Activated CD8-positive, alpha-beta T cell treated with anti-CD3 and anti-CD28 coated beads, Interleukin-2, amount 10 ng/mL, durations not matched to agents 7 days and 5 days (primary cell): ENCODE measurements at places on chromosomes 5 and 9. TPM values are rescaled to one million over a fixed set of nuclear protein-coding genes. Genes with fewer than 3 reads are reported as not detected.

- no peaks in the 10 kb centered on the region for H3K36me3 ChIP-seq
- H3K4me3 ChIP-seq, result no peak overlapping the region
- no peak for DNase-seq
- H3K27me3 ChIP-seq, result no peaks in the 10 kb centered on the region
Measured at GRCh38 chr9:81264516-81264915, 424.8 kb downstream of the TLE1 start.

DNA sequence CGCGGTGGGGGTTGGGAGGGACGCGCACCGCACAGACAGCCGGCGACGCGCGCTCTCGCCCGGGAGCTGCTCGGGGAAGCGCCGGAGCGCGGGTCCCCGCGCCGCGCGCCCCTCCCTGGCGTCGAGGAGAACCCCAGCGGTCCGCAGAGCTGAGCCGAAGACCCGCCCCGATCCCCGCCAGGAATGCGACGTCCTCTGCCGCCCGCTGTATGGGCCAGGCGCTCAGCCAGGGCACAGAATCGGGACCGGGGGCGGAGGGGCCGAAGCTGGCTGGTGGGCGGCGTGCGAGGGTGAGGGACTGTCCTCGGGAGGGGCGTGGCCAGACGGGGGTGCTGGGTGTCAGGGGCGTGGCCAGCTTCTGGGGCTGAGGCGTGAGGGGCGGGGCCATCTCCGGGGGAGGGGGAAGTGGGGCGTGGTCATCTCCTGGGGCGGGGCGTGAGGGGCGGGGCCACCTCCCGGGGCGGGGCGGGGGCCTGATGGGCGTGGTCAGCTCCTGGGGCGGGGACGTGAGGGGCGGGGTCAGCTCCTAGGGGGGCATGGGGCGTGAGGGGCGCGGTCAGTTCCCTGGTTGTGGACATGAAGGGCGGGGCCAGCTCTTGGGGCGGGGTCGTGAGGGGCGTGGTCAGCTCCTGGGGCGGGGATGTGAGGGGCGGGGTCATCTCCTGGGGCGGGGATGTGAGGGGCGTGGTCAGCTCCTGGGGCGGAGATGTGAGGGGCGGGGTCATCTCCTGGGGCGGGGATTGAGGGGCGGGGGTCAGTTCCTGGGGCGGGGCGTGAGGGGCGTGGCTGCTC, 965 bp downstream of the PTGDS start:
- no peak overlapping the region for H3K4me3 ChIP-seq
- peaks cover 25% of the 10 kb centered on the region for H3K4me1 ChIP-seq
- no peaks in the 10 kb centered on the region for H3K36me3 ChIP-seq

DNA sequence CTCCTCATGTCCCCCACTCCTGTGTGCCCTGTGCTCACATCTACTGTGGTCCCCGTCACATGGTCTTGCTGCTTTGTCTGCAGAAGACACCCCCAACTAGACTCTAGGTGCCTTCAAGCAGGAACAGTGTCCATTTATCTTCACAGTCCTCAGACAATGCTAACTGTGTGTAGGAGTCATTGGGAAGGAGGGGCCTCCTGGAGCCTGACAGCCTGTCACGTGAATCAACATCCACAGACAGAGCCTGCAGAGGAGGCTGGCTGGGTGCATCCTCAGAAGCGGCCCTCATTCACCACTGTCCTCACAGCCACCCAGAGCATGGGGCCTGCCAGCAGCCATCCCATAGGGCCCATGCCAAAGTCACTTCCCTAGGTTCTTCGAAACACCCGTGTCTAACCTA, 98.7 kb downstream of the MED10 start:
- H3K27ac ChIP-seq, result no peak overlapping the region
- H3K36me3 ChIP-seq, result no peaks in the 10 kb centered on the region
- peaks cover 7% of the 10 kb centered on the region for H3K27me3 ChIP-seq
- DNase-seq, result no peak
- H3K4me1 ChIP-seq, result no peaks in the 10 kb centered on the region

GRCh38 chr5:35651002-35651756, 33.5 kb downstream of the SPEF2 start:
- H3K36me3 ChIP-seq, result peaks cover 3% of the 10 kb centered on the region
- no peak overlapping the region for H3K27ac ChIP-seq
- peak; percentile 76 for DNase-seq

GRCh38 chr9:95953986-95954385, 78.5 kb downstream of the ERCC6L2 start:
- peaks cover 62% of the 10 kb centered on the region for H3K36me3 ChIP-seq
- peaks cover 10% of the 10 kb centered on the region for H3K4me1 ChIP-seq
- H3K4me3 ChIP-seq, result no peak overlapping the region
- H3K27ac ChIP-seq, result no peak overlapping the region

DNA sequence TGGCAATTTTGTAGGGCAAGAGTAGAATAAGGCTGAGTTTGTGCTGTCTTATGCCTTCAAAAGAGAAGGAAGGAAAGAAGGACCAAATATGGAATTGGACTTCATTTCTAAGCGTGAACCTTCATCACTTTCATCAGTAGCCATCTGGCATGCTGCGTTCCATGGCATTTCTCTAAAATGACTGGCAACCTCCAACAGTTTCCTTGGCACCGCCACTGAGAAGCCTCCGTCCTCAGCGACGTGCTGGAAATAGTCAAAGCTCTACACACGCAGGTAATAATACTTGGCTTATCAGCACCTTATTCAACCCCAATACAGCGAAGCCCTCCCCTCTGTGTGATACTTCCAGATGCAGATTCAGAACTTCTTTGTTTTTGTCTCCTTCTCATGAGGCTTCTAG, 169.7 kb upstream of the CD180 start:
- peaks cover 8% of the 10 kb centered on the region for H3K27me3 ChIP-seq
- no peaks in the 10 kb centered on the region for H3K4me1 ChIP-seq
- DNase-seq, result no peak
- H3K36me3 ChIP-seq, result no peaks in the 10 kb centered on the region
- no peak overlapping the region for H3K27ac ChIP-seq

- no peak overlapping the region for H3K27ac ChIP-seq
- H3K4me3 ChIP-seq, result no peak overlapping the region
- no peaks in the 10 kb centered on the region for H3K27me3 ChIP-seq
- H3K36me3 ChIP-seq, result no peaks in the 10 kb centered on the region
Measured at GRCh38 chr5:44663991-44664710, 144.6 kb upstream of the MRPS30 start.

GRCh38 chr9:114616684-114617520, 5.8 kb downstream of the TMEM268 start:
- peaks cover 49% of the 10 kb centered on the region for H3K4me1 ChIP-seq
- peak overlapping the region; percentile 88 for H3K27ac ChIP-seq
- no peak for DNase-seq
- no peaks in the 10 kb centered on the region for H3K27me3 ChIP-seq
- peak overlapping the region; percentile 28 for H3K4me3 ChIP-seq
- H3K36me3 ChIP-seq, result peaks cover 54% of the 10 kb centered on the region

- peaks cover 14% of the 10 kb centered on the region for H3K27me3 ChIP-seq
- peaks cover 14% of the 10 kb centered on the region for H3K4me1 ChIP-seq
- no peak overlapping the region for H3K27ac ChIP-seq
- DNase-seq, result no peak
- no peak overlapping the region for H3K4me3 ChIP-seq
Measured at GRCh38 chr5:175470781-175471180, 7.6 kb upstream of the SFXN1 start.

DNA sequence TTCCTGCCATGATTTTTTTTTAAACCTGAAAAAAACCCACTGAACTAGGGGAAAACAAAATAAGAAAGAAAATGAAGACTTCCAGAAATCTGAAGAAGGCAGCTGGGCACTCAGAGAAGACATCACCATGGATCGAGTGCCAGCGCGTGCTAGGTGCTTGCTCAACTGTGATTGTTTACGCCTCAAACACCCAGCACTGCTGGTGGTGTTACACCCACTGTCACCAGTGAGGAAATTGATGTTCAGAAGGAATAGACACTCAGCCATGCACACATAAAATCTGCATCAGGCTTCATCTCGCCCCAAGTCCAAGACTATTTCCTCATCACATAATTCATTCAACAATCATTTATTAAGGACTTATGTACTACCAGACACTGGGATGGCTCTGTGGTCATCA, 82.1 kb downstream of the HRH2 start:
- DNase-seq, result no peak
- H3K4me3 ChIP-seq, result no peak overlapping the region
- H3K27ac ChIP-seq, result no peak overlapping the region
- H3K4me1 ChIP-seq, result no peaks in the 10 kb centered on the region

DNA sequence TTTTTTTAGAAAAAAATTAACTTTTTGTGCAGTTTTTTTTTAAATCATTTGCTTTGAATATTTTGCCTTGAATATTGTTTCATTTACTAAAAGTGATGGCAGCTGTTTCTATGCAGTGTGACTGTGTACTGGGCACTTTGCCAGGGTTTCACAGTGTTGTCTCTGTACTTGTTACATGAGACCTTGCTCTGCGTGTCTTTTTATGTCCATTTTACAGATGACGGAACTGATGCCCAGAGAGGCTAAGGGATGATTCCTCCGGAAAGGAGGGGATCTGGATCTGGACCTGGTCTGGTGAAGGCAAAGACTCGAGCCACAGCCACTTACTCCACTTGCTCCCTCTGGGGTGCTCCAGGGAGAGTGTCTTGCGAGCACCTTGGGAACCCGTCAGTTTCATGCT, 124.8 kb upstream of the PTCH1 start:
- no peak for DNase-seq
- no peaks in the 10 kb centered on the region for H3K4me1 ChIP-seq
- H3K4me3 ChIP-seq, result no peak overlapping the region
- H3K27ac ChIP-seq, result no peak overlapping the region
- peaks cover 21% of the 10 kb centered on the region for H3K27me3 ChIP-seq

DNA sequence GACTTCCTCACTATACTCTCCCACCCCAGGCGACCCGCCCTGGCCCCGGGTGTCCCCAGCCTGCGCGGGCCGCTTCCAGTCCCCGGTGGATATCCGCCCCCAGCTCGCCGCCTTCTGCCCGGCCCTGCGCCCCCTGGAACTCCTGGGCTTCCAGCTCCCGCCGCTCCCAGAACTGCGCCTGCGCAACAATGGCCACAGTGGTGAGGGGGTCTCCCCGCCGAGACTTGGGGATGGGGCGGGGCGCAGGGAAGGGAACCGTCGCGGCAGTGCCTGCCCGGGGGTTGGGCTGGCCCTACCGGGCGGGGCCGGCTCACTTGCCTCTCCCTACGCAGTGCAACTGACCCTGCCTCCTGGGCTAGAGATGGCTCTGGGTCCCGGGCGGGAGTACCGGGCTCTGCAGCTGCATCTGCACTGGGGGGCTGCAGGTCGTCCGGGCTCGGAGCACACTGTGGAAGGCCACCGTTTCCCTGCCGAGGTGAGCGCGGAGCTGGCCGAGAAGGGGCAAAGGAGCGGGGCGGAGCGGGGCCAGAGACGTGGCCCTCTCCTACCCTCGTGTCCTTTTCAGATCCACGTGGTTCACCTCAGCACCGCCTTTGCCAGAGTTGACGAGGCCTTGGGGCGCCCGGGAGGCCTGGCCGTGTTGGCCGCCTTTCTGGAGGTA, 2.1 kb downstream of the CA9 start:
- peaks cover 19% of the 10 kb centered on the region for H3K27me3 ChIP-seq
- H3K4me3 ChIP-seq, result peak overlapping the region; percentile 62
- H3K27ac ChIP-seq, result no peak overlapping the region
- DNase-seq, result peak; percentile 38
- H3K36me3 ChIP-seq, result no peaks in the 10 kb centered on the region

DNA sequence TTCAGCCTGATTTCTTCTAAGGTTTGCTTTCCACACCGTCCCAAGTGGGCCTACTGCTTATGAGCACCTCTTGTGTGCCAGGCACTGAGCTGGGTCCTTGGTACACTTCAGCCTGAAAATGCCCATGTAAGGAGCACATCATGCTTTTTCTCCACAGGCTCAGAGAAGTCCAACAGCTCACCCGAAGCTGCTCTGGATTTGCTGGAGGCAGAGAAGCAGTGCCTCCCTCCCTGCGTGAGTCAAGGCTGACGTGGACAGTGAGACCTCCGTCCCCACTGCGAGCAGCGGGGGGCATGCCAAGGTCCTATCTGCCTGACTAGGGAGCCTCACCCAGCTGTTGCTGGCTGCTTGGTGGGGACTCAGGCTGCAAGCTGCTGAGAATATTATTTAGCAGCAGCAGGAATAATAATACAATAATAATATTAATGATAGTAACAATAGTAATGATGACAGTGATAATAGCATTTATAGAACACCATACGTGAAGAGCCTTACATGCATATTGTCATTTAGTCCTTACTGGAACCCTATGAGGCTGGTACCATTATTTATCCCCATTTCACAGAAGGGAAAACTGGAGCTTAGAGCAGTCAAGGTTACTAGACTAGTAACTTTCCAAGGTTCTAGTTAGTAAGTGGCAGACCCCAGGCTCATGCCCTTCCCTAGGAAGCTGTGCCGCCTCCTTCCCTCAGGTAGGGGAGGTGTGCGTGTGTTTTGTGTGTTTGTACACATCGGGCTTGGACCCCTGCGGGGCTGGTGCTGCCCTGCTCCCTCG, 194.8 kb downstream of the HSPA4 start:
- H3K36me3 ChIP-seq, result no peaks in the 10 kb centered on the region
- DNase-seq, result no peak
- peaks cover 14% of the 10 kb centered on the region for H3K4me1 ChIP-seq
- no peak overlapping the region for H3K27ac ChIP-seq
- no peak overlapping the region for H3K4me3 ChIP-seq
- H3K27me3 ChIP-seq, result no peaks in the 10 kb centered on the region

DNA sequence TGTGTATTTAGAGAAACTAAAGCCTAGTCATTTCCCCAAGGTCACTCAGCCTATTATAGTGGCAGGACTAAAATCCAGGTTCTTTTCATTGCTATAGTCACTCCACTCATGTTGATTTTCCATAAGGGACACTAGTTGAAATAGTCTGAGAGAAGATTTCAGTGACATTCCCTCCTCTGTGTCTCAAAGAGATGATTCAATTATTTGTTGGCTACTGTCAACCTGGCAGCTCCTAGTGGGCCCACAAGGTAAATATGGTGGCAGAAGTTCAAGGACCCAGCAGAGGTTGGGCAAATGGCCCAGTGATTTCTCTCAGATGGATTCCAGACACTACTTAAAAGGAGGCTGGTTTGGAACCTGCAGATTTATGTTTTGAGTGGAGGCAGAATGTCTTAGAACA, 48.1 kb downstream of the G3BP1 start:
- no peaks in the 10 kb centered on the region for H3K27me3 ChIP-seq
- H3K4me3 ChIP-seq, result no peak overlapping the region
- DNase-seq, result no peak
- no peak overlapping the region for H3K27ac ChIP-seq
- H3K36me3 ChIP-seq, result peaks cover 7% of the 10 kb centered on the region
- no peaks in the 10 kb centered on the region for H3K4me1 ChIP-seq

DNA sequence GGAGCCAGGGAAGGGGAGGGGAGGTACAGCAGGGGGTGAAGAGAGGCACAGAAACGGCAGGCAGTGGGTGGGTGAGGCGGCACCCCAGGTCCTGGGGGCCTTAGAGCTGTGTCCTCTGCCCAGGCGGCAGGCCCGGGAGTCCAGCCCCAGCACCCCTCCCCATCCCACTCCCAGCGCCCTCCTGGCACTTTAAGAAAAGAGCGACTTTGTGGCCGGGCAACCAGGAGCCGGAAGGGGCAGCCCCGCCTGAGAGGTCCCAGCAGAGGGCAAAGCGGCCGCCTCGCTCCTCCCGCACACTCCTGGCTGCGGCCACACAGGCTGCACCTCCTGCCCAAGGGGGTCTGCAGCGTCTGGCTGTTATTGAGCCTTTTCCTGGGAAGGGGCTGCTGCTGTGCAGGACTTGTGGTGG, 42.6 kb downstream of the NACC2 start:
- no peak overlapping the region for H3K27ac ChIP-seq
- H3K27me3 ChIP-seq, result peaks cover 14% of the 10 kb centered on the region
- no peak for DNase-seq
- H3K4me3 ChIP-seq, result no peak overlapping the region
- no peaks in the 10 kb centered on the region for H3K36me3 ChIP-seq

- H3K27me3 ChIP-seq, result no peaks in the 10 kb centered on the region
- no peaks in the 10 kb centered on the region for H3K4me1 ChIP-seq
- H3K4me3 ChIP-seq, result no peak overlapping the region
Measured at GRCh38 chr5:53825926-53826325, 265.5 kb downstream of the NDUFS4 start.

BTNL8 gene
- not detected for total RNA-seq

ZNG1E gene
- 44.5 TPM for total RNA-seq

CFAP157 gene
- 0.16 TPM for total RNA-seq

SEMA6A gene
- total RNA-seq, result not detected

GAS1 gene
- total RNA-seq, result not detected
